Activated CD8-positive, alpha-beta memory T cell treated with anti-CD3 and anti-CD28 coated beads for 48 hours (primary cell): ENCODE measurements at places on chromosomes 5 and 9.

GRCh38 chr5:178193251-178193809 is 6.2 kb upstream of the GMCL2 start:
- DNase-seq = no peak

GRCh38 chr5:141567513-141568117 is 51.2 kb downstream of the DIAPH1 start:
- DNase-seq = no peak

- DNase-seq = no peak
Measured at GRCh38 chr9:108270051-108270450, 585.7 kb downstream of the ACTL7B start.

- no peak for DNase-seq
Measured at GRCh38 chr9:121439711-121440664, 59.7 kb downstream of the GGTA1 start.

GRCh38 chr5:179452356-179453230 is 97.8 kb upstream of the RUFY1 start:
- no peak for DNase-seq

DNA sequence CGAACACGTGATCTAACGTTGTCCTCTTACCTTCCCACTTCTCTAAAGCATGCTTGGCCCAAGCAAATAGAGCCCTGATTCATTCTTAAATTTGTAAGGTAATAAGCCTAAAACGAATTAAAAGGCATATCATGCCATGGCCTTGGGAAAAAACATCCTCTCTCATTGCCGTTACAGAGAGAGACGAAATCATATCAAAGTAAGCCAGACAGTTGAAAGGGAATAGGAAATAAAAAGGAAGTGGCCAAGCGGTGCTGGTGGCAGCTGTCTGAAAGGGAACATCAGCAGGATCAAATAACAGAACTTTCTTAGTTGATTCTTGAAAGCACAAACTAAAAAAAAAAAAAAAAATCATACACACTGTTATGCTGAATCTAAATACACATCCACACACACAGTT is 49.1 kb upstream of the CDH6 start:
- DNase-seq = no peak

- DNase-seq = no peak
Measured at GRCh38 chr9:98958271-98958984, 14.7 kb downstream of the COL15A1 start.

GRCh38 chr5:181040631-181040945 is 522 bp downstream of the BTNL9 start:
- DNase-seq = no peak

GRCh38 chr5:5739490-5739945 is 317.0 kb downstream of the ICE1 start:
- DNase-seq = no peak

DNA sequence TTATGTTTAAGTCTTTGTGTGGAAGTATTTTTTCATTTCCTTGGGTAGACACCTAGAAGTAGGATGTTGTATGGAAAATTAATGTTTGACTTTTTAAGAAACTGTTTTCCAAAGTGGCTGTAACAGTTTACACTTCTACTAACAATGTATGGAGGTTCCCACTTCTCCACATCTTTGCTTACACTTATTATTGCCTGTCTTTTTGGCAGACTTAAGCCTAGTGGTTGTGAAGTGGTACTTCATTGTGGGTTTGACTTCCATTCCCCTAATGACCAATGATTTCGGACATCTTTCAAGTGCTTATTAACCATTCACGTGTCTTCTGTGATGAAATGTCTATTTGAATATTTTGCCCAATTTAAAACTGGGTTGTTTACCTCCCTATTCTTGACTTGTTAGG is 91.5 kb upstream of the CDKN2B start:
- DNase-seq = no peak

- no peak for DNase-seq
Measured at GRCh38 chr9:18699764-18700163, 225.8 kb downstream of the ADAMTSL1 start.

DNA sequence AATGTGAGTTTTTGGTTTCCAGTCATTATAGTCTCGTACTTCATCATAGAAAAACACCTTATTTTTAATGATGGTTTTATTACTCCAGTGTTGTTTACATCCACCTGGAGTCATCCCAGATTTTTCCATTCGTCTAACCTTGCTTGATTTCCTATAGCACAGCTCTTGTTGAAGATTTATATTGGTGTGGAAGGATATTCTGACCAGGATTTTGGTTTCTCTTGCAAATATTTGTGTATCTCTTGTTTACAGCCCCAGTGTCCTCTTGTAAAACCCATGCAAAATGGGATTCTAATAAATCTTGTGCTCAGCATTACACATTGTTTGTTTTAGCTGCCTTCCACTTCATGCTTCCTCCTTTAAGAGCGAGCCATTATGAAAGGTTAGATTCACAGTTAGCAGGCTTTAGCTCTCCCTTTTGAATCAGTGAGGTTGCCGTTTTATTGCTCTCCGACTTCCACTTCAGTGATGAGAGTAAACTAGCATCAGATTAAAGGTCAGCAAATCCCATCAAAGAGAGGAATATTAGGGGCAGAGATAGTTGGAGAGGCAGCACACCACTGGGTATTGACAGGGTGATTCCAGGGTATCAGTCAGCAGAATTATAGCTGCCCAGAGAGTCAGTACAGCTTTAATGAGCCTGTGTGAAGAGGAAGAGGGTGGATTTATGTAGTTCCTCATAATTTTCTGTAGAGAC is 157.1 kb downstream of the PBX3 start:
- DNase-seq = no peak
